IMR-90 (cell line): ENCODE measurements at places on chromosomes 2 and 18. TPM values are rescaled to one million over a fixed set of nuclear protein-coding genes. Genes with fewer than 3 reads are reported as not detected.

Gene C2orf81
- under 0.01 and 0.18 TPM in 2 replicates for total RNA-seq

Gene DSEL
- 100 and 145 TPM in 2 replicates for total RNA-seq

Gene CIDEA
- total RNA-seq, result not detected in 2 replicates

DNA sequence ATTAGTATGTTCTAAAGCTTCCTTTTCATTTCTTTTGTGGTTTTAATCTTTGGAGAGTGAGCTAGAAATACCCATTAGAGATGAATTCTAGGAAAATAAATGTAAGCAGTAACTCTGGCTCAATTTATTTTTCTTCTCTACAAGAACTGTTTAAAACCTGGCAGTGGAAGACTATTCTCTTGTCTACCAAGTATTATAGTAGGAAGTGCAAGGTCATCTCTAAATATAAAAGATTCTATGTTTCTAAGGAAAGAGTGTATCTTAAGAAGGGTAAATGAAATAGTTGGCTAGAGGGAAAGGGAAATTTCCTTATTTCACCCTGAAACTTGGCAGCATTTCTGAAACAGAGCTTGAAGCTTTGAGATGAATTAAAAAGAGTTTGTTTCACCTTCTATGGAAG lies 35.5 kb downstream of the PLCL1 start:
- 0 out of 2 replicates have a peak, but pooled peaks cover 2% of the 10 kb centered on the region for H3K4me1 ChIP-seq
- DNase-seq, result no peak
- no peaks in the 10 kb centered on the region for H3K36me3 ChIP-seq

GRCh38 chr2:127081826-127082633 lies 24.9 kb downstream of the BIN1 start:
- peaks cover 53% of the 10 kb centered on the region for H3K4me1 ChIP-seq
- H3K36me3 ChIP-seq, result no peaks in the 10 kb centered on the region
- H3K27me3 ChIP-seq, result no peaks in the 10 kb centered on the region
- peak overlapping the region; percentile 33; the same call in 1 of the 2 replicates for H3K27ac ChIP-seq
- no peak overlapping the region for H3K4me3 ChIP-seq

- DNase-seq, result peak; percentile 94
- no peak overlapping the region for H3K4me3 ChIP-seq
- H3K27ac ChIP-seq, result no peak overlapping the region
Measured at GRCh38 chr18:39647627-39648534, 2082.3 kb upstream of the CELF4 start.
